ENCODE measurements at places on chromosomes 3 and 15.

DNA sequence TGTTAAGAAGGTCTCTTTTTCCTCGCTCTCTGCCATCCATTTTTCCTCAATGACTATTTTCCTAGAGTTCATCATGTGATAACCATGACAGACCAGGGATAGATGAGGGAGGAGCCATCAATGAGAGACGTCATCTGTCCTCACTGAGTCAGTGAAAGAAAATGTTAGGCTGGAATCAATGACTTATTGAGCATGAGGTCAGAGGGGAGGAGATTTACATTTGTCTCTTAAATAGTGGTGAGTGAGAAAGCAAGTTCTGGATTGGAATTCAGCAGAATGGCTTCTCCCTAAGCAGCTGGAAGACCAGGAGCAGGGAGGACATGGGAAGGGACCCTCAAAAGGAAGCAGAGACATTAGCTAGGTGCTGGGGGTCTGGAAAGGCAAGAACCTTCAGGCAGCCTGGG, 28.2 kb upstream of the USP3 start:
- DNase-seq, result no peak

DNA sequence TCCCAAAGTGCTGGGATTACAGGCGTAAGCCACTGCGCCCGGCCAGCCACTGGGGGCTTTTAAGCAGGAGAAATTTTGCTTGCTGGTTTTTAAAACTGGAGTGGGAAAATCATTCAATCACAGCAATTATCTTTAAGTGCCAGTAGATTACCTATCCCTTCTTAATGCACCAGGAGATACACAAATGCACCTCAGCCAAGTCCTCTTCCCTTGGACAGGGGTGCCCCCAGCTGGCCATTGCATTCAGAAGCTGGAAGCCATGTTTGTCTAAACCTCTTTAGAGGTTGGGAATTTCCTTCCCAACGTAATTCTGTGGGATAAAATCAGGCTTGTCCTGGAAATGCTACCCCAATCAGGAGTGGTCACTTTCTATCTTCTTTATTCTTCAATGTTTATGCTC, 26.6 kb downstream of the MIX23 start:
- no peak for DNase-seq

- no peak for DNase-seq
Observed at GRCh38 chr3:113174801-113175485, 36.4 kb upstream of the BOC start.

DNA sequence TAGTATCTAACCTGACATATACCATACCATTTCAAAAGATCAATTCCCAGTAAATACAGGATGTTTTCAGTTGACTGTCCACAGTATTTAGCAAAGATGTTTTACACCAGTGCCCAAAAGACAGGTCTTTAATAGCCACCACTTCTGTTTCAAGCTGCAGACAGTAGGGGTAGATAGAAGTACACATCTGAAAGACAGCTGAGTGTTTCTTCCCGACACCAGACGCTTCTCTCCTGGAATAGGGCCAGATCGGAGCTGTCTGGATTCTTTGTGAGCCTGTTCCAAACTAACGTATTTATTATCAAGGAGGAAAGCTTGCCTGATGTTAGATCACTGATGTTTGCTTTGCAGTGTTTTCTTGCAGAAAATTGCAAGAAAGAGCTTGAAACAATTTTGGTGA, 136.1 kb upstream of the RBMS3 start:
- no peak for DNase-seq

- no peak for DNase-seq
Observed at GRCh38 chr3:102189541-102189940, 245.3 kb upstream of the ZPLD1 start.

- DNase-seq, result no peak
Observed at GRCh38 chr15:66743703-66744536, 41.9 kb downstream of the SMAD6 start.

DNA sequence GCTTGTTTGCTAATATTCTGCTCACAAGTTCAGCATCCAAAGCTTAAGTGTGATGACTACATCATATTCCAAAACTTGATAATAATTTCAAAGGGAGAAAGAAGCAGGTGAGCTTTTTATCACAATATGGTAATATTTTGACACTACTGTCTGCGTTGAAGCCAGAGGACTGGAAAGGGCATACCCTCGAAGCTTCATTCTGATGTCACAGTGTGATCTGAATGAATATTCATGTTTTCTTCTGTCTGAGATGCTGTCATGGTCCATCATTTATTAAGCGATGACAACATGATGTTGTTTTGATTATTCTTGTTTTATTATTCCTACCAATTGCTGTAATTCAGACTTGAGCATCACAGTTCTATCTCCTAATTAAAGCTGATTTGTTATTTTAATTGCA, 625.4 kb downstream of the ZPLD1 start:
- DNase-seq, result no peak

DNA sequence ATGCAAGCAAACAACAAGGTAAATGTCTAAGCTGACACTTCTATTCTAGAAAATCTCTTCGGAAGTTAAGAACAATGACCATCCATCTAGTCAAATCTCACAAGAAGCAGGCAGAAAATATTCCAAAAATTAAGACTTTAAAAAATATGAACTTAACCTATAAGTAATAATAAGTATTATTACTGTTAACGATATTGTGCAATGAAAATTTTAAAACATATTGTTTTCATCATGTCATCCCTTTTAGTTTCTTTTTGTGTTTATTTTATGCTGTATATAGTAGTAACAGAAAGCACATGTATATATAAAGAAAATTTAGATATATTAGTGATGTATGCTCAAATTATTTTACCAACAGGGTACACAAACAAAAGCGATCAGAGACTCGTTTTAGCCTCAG, 4.1 kb downstream of the HDGFL3 start:
- no peak for DNase-seq

DNA sequence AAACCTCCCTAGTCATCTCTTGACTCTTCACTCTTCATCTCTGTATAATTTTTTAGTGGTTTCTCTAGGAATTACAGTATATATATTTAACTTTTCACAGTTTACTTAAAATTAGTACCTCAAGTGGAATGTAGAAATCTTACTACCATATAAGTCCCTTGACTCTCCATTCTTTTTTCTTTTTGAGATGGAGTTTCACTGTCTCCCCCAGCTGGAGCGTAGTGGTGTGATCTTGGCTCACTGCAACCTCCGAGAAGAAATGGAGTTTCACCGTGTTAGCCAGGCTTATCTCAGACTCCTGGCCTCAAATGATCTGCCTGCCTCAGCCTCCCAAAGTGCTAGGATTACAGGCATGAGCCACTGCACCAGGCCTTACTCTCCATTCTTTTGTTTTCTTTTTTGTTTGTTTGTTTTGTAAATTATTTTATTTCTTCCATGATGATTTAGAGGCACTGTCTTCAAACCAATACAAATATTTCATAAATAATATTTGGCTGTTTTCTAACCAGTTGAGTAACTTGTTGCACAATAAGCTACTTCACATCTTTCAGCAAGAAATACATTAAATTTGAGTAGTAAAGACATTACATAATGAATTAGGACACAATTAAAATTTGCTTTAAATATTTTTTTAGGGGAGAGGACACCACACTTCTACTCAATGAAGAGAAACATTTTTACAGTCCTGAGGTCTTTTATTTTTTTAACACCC, 144.8 kb downstream of the RBPMS2 start:
- no peak for DNase-seq

DNA sequence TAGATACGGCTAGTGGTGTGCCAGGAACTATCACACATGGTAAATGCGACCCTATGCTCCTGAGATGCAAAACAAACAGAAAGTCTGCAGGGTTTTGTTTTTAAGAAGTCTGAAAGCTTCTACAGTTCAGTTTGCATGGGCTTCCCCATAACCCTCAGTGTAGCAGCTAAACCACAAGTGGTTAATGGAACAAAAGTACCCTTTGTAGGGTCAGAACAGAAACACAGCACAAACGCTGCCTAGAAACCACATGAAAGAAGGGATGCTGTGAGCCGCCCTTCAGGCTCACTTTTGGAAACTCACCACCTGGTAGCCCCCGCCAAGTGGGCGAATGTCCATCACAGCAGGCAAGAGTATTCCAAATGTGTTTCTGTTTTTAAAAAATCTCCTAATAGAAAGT, 46.2 kb downstream of the CTDSPL start:
- DNase-seq, result no peak

DNA sequence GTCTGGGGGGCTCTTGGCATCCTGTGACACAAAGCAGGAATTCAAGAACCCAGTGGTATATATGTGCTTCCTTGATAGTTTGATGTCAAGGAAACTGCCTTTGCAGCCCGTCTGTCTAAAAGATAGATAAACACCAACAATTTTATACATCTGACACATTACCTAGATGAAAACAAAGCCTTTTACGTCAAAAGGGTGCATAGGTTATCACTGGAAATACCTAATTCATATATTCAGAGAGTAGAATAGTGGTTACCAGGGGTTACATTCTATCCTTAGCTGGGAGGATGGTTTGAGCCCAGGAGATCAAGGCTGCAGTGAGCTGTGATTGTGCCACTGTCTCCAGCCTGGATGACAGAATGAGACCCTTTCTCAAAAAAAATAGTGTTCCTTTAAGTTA, 356.9 kb upstream of the RASGRP1 start:
- DNase-seq, result no peak

GRCh38 chr3:47433796-47434195, 41.9 kb downstream of the SCAP start:
- DNase-seq, result no peak

GRCh38 chr3:81823882-81824395, 62.5 kb upstream of the GBE1 start:
- no peak for DNase-seq

All from stimulated activated CD8-positive, alpha-beta memory T cell treated with anti-CD3 and anti-CD28 coated beads, Interleukin-4, amount 100 ng/mL, for 4 hours (primary cell).